Right ventricle myocardium superior (tissue), 1 donor: ENCODE measurements at places on chromosomes 12 and 14. TPM values are rescaled to one million over a fixed set of nuclear protein-coding genes. Genes with fewer than 3 reads are reported as not detected.

MYO1A gene
- 0.08 TPM for total RNA-seq

CCND2 gene
- total RNA-seq, result 206 TPM

LRCOL1 gene
- not detected for total RNA-seq

ASCL1 gene
- total RNA-seq, result not detected

STYX gene
- total RNA-seq, result 11.8 TPM

SVOP gene
- total RNA-seq, result 3.0 TPM

KRT8 gene
- total RNA-seq, result 104 TPM

KRT82 gene
- not detected for total RNA-seq

TMTC1 gene
- total RNA-seq, result 29.1 TPM
